ENCODE measurements at places on chromosomes 1 and 21. TPM values are rescaled to one million over a fixed set of nuclear protein-coding genes. Genes with fewer than 3 reads are reported as not detected.
A peak's percentile ranks its signal among the peaks of the same experiment; 100 is the strongest.

- DNase-seq, result no peak
- no peak overlapping the region for H3K4me3 ChIP-seq
- H3K4me1 ChIP-seq, result no peaks in the 10 kb centered on the region
- no peaks in the 10 kb centered on the region for H3K27me3 ChIP-seq
- H3K27ac ChIP-seq, result no peak overlapping the region
- H3K36me3 ChIP-seq, result no peaks in the 10 kb centered on the region
These were observed 497.4 kb downstream of the SIPA1L2 start for GRCh38 chr1:232132572-232132971.

- no peak for DNase-seq
- H3K27ac ChIP-seq, result no peak within 1 kb of the TSS
- H3K27me3 ChIP-seq, result no peaks in the 10 kb centered on the region
- H3K4me3 ChIP-seq, result no peak within 1 kb of the TSS
- H3K4me1 ChIP-seq, result no peaks in the 10 kb centered on the region
These were observed at the start of gene IL23R for GRCh38 chr1:67166196-67166595. Gene IL23R, plus strand, starts transcription at chr1:67166454. Its CDS starts 1,667 bp downstream, at chr1:67168121.

GRCh38 chr1:41109310-41110197 lies 88.0 kb upstream of the SLFNL1 start:
- H3K4me3 ChIP-seq, result no peak overlapping the region
- no peaks in the 10 kb centered on the region for H3K36me3 ChIP-seq
- H3K27ac ChIP-seq, result peak overlapping the region; percentile 95
- no peaks in the 10 kb centered on the region for H3K27me3 ChIP-seq
- no peak for DNase-seq
- peaks cover 6% of the 10 kb centered on the region for H3K4me1 ChIP-seq

DNA sequence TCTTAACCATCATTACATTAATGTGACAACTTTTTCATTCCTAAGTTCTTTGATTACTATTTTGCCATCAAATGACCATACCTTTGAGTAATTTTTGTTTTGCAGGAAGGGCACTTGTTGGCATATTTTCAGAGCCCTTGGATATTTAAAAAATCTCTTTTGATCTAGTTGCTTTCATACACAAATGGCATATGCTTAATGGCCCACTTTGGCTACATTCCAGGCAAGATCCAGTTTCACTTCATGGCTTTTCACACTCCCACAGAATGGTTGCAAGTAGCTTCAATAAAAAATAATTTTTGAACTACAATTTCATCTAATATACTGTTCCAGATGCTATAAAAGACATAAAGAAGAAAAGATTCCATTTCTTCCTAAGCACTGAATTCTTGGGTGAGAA lies 18.1 kb downstream of the ADAM30 start:
- no peak for DNase-seq
- no peaks in the 10 kb centered on the region for H3K27me3 ChIP-seq
- H3K4me1 ChIP-seq, result no peaks in the 10 kb centered on the region
- H3K4me3 ChIP-seq, result no peak overlapping the region
- no peak overlapping the region for H3K27ac ChIP-seq

GJC2 gene
- total RNA-seq, result 2.7 TPM

KRTAP20-4 gene
- not detected for total RNA-seq

SGIP1 gene
- total RNA-seq, result 2.3 TPM

ADGRB2 gene
- total RNA-seq, result 2.1 TPM

CA14 gene
- total RNA-seq, result not detected
